ENCODE measurements at places on chromosomes 13 and 19.

GRCh38 chr19:5993648-5994358 lies 15.9 kb upstream of the RANBP3 start:
- no peak for DNase-seq

- DNase-seq, result no peak
Observed at GRCh38 chr13:56755181-56755935, 385.4 kb upstream of the PRR20A start.

GRCh38 chr19:50224986-50225747 lies 21.7 kb downstream of the MYH14 start:
- no peak for DNase-seq

- DNase-seq, result no peak
Observed at GRCh38 chr19:2477141-2477710, 1.3 kb downstream of the GADD45B start.

GRCh38 chr19:7534531-7535046 lies 928 bp upstream of the PNPLA6 start:
- DNase-seq, result peak; percentile 41

GRCh38 chr13:94712812-94713560 lies 641 bp upstream of the SOX21 start:
- DNase-seq, result no peak

GRCh38 chr19:1270213-1270853 lies 1.2 kb downstream of the CIRBP start:
- DNase-seq, result no peak

GRCh38 chr19:4015705-4016402 lies 8.3 kb downstream of the PIAS4 start:
- no peak for DNase-seq

- DNase-seq, result no peak
Observed at GRCh38 chr19:55536366-55536765, 567 bp downstream of the SBK2 start.

DNA sequence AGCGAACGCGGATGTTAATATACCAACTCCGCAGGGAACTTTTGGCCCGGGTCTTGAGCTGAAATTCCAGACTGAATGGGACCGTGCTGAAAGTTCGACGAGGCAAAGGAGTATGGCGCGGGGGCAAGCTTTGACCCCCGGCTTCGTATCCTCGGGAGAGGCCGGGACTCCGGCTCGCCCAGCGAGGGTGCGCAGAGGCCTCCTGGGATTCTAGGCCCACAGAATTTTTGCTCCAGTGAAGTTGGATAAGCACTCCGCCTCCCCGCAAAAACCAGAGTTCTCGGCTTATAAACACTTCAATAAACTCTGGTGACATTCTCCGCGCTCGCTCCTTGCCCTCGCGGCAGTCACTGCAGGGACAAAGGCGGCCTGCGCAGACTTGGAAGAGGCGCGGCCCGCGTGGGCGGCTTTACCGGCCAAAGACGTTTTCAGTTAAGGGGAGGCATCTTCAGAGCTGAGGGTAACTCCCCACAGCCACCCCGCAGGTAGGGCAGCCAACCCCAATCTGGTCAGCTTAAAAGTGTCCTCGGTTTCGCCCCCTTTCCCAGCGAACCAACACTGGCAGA lies 112.6 kb downstream of the KCNRG start:
- no peak for DNase-seq

- DNase-seq, result peak; percentile 17
Observed at GRCh38 chr13:51222037-51222685, at the start of gene FAM124A. Gene FAM124A, plus strand, starts transcription at chr13:51222398. Its CDS starts 104 bp downstream, at chr13:51222502.

GRCh38 chr19:3366753-3367627 lies 607 bp downstream of the NFIC start:
- no peak for DNase-seq

DNA sequence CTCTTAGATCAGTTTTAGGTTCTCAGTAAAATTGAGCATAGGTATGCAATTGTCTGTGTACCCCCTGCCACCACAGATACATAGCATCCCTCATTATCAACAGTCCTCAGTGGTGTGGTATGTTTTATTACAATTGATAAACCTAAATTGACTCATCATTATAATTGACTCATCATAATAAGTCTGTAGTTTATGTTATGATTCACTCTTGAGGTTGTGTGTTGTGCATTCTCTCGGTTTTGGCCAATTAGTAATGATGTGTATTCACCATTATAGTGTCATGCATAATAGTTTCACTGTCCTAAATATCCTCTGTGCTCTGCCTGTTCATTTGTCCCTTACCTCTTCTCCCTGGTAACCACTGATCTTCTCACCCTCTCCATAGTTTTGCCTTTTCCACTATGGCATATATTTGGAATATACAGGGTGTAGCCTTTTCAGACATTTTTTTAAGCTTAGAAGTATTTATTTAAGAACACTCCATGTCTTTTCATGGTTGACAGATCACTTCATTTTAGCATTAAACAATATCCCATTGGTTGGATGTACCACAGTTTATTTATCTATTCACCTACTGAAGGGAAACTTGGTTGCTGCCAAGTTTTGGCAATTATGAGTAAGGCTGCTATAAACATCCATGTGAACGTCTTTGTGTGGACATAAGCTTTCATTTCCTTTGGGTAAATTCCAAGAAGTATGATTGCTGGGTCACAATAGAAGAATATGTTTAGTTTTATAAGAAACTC lies 1620.6 kb upstream of the MIR17HG start:
- no peak for DNase-seq

GRCh38 chr13:75468098-75468497 lies 13.9 kb downstream of the TBC1D4 start:
- no peak for DNase-seq

- peak; percentile 76 for DNase-seq
Observed at GRCh38 chr19:17873786-17874757, 2.3 kb downstream of the SLC5A5 start.

Data from stimulated activated naive CD4-positive, alpha-beta T cell treated with Interleukin-2 at 50 U/mL for 16 hours (primary cell).